Choroid plexus epithelial cell (primary cell): ENCODE measurements at places on chromosomes 2 and 18.

- no peak for DNase-seq
Measured at GRCh38 chr18:2908166-2908945, 61.5 kb downstream of the EMILIN2 start.

DNA sequence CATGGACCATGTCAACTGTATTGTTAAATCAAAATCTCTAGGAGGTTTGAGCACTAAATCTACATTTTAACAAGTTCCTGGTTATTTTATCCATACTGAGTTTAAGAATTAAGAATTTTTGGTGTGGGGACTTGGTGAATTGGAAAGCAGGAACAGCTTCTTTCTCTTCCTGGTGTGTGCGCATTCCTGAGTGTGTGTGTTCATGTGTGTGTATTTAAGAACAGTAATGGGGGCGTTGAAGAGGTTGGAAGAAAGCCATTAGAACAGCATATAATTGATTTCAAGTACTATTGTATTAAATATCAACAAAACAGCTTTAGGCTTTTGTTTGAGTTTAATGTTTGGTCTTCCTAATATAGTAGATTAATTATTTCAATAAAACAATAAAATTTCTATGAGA lies 801.3 kb upstream of the ID2 start:
- DNase-seq = no peak

- no peak for DNase-seq
Measured at GRCh38 chr2:72602095-72602494, 223.7 kb downstream of the EXOC6B start.

GRCh38 chr2:128978212-128978611 lies 659.5 kb upstream of the HS6ST1 start:
- DNase-seq = no peak

- DNase-seq = no peak
Measured at GRCh38 chr2:186032102-186032738, 293.6 kb downstream of the FSIP2 start.

- no peak for DNase-seq
Measured at GRCh38 chr18:13809531-13810255, 14.3 kb upstream of the MC5R start.

DNA sequence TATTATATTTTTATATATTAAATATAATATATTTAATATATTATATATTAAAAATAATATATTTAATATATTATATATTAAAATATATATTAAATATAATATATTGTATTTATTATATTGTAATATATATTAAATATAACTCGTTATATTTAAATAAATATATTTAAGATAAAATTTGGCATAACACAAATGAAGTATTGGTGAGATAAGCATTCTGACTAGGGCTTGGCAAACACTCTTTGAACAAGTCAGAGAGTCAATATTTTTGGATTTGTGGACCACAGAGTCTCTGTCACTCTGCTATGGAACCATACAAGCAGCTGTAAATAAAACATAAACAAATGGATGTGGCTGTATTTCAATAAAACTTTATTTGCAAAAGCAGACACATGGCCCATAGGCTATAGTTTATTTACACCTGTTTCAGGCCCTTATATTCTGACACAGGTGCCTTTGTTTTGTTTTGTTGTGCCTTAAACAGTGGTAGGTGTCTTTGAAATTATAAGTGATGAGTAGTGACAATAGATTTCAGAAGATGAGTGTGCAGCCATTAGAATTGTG lies 190.1 kb downstream of the EPHA4 start:
- DNase-seq = no peak

GRCh38 chr2:142650601-142651000 lies 226.9 kb upstream of the KYNU start:
- DNase-seq = no peak

GRCh38 chr2:53475766-53476165 lies 291.8 kb upstream of the CHAC2 start:
- no peak for DNase-seq

DNA sequence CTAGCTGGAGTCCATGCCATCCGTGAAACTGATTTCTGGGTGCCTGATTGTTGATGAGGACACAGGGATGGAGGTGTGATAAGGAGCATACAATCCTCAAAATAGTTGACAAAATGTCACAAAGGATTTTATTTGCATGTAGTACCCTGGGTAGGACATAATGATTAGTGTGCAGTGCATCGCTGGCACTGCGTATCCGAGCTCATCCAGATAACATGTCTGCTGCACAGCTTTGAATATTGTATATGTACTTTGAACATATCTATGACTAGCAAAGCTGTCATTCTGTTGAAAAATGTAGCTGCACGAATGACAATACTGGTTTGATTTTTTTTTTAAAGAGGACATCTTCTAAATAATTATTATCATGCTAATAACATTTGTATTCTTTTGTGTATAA lies 529.7 kb upstream of the FANCL start:
- no peak for DNase-seq

- no peak for DNase-seq
Measured at GRCh38 chr2:207673431-207673830, 38.0 kb upstream of the CCNYL1 start.

DNA sequence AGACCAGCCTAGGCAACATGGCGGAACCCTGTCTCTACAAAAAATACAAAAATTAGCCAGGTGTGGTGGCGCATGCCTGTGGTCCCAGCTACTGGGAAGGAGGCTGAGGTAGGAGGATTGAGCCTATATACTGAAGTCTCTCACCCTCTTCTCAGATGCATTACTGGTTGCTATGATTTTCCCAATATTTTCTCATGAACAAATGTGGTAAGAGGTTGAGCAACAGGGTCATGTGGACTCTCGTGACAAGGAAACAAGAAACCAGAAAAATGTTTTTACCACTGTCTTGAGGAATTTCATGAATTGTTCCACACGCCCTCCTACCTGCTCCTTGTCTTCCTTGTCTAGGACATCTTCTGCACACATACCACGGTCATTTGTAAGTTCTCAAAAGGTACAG lies 12.4 kb downstream of the LMAN2L start:
- peak; percentile 87 for DNase-seq

- no peak for DNase-seq
Measured at GRCh38 chr2:16441431-16441830, 224.2 kb downstream of the CYRIA start.

GRCh38 chr18:10530852-10531251 lies 5.0 kb downstream of the NAPG start:
- peak; percentile 63 for DNase-seq

DNA sequence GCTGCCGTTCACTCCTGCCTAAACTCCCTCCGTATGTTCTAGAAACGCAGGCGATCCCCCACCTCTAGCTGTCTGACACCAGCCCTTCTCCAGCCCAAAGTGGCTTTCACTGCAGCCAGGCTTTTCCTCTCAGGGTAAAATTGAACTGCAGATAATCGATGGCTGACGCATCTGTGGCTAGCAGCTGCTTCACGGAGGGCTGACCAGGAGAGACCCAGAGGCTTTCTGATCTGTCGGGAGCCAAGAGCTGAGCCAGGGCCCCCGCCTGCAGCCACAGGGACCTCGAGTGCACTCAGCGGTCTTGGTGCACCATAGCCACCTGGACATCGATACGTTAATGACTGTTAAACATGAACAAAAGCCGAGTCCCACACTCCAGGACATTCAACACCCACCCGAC lies 107.5 kb downstream of the MBP start:
- no peak for DNase-seq

DNA sequence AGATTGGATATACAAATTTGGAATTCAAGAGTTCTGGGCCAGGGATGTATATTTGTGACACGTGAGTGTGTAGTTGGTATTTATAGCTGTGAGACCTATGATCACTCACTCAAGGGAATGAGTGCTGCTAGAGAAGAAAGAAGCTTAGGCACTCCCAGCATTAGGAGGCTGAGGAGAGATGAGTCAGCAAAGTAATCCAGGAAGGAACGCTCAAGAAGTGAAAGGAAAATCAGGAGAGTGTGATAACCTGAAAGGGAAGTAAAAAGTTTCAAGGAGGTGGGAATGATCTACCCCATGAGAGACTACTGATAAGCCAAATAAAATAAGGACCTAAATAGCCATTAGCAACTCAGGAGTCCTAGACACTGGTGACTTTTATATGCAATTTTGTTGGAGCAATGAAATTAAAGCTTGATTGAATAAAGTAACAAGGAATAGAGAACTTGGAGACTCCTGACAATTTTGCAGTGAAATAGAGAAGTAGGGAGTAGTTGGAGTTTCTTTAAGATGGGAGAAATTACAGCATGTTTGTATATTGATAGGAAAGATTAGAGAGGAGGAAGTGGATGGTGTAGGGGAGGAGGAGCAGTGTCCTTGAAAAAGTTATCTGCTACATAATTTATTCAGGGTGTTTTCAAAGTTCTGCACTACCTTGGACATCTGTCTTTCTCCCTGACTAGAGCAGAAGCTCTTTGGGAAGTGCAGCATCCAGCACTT lies 89.9 kb downstream of the UBE2E3 start:
- peak; percentile 66 for DNase-seq

DNA sequence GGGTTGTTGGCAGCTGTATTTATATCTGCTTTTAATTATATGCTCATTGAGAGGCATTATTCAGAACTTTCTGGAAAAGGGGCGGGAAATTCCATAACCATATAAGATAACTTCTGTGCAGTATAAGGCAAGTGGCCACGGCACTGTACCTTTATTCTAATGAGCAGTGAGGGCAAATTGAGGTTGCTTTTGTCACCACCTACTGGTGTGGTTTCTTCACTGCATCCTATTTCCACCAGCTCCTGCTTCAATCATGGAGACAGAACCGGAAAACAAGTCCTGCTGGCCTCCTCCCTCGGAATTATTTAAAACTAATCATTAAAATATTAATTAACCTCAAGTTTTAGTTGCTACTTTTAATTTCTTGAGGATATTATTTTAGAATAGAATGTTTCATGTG lies 759.4 kb downstream of the CBLN2 start:
- DNase-seq = peak; percentile 57

GRCh38 chr2:204923957-204924356 lies 378.7 kb downstream of the PARD3B start:
- DNase-seq = no peak

DNA sequence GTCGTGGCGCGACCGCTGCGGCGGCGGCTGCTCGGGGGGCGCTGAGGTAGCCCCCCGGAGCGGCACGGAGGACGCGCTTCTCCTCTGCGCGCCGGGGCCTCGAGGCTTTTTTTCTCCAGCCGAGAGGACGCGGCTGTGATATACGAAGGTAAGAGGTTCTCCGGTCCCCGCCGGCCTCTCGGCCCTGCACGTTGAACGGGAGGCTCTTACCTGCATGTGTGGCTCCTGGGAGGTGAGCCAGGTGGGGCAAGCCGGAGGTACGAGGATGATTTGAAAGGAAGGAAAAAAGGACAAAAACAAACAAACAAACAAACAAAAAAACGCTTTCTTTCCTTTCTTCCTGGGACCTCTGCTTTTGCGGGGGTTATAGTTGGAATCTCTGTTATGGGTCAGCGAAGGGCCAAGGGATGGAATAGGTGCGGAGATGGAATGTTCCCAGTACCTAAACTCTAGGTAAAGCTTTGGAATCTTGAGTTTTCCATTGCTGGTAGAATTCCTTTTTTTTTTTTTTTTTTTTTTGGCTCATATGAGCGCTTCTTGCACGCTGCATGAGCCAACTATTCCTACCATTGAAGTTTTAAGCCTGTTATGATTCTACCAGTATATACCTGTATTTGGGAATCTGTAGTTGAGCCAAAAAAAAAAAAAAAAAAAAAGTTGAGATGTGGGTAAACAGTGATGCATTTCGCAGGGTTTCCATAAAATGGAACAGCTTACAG lies 674 bp downstream of the PTPN4 start:
- no peak for DNase-seq

GRCh38 chr18:6878556-6879297 lies 149.2 kb downstream of the ARHGAP28 start:
- no peak for DNase-seq

DNA sequence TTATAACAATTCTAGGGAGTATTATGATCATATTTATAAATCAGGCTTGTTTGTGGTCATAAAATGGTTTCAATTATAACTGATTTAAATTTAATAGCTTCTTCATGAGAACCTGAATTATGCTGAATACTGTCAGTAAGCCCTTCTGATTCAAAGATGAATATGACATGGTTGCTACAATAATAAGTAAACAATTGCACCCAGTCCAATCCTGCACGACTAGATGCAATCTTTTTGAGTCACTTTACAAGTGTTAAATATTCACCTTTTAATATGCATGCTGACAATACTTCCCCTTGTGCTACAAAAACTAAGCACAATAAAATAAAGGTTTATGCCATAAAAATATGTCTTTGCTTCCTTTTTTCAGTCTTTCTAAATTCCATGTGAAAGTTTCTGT lies 325.2 kb downstream of the KCNJ3 start:
- no peak for DNase-seq

GRCh38 chr18:13435586-13436333 lies 217.2 kb downstream of the LDLRAD4 start:
- DNase-seq = peak; percentile 79

GRCh38 chr2:163467251-163467630 lies 268.6 kb downstream of the FIGN start:
- no peak for DNase-seq

DNA sequence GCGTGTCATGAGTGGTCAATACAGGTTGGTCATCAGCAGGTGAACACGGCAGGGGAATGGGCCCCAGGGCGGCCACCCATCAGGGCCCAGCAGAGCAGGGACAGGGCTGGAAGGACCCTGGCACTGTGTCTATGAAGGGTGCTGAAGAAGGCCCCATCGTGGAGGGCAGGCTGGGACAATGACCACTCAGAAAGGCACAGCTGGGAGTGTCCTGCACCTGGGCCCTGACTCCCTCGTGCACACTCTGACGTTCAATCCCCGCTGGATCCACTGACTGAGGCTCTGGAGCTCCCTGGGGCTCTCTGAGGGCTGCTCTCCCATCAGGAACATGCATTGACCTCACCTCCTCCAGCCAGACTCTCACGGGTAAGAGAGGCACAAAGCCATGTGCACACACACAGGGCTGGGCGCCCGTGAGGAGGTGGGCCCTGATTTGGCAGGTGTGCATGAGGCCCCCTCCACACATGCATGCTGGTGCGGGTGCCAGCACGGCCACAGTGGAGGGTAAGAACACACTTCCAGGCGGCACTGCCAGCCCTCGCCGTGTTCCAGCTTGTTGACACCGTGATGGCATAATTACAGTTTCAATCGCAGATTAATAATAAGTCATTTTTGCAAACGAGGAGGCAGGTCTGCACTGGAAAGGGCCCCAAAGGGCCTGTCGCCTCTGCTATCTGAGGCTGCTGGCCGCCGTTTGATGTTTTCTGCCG lies 58.5 kb downstream of the SMAD7 start:
- DNase-seq = no peak

GRCh38 chr2:157596992-157597681 lies 31.5 kb downstream of the ACVR1C start:
- peak; percentile 29 for DNase-seq

DNA sequence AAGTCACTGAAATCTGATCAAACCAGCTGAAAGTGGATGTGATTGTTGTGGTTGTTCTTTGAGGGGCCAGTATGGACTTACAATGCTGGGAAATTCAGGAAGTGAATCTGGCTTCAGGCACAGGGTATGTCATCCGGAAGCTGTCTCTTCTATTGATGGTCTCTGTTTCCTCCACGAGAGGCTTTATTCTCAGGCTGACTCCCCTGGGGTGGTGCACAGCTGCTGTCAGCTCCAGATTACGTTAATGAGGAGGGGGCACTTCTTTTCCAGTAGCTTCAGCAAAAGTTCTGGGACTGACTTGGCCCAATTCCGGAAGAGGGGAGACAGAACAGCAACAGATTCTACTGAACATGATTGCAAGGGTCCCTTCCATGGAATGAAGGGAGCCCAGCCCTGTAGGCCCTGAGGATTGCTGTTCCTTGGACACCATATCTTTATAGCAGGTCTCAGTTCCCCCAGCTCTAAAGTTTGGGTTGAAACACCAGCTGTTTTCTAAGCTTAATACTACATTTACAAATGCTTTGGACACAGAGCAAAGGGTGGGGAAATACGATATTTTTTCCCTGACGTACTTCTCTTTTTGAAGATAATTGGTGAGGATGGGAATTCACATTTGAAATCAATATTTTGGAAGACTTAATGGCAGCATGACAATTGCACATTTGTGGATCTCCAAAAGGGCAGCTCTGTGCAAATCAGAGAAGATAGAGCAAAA lies 400.9 kb downstream of the TSN start:
- no peak for DNase-seq
